ENCODE measurements at places on chromosomes 11 and 22.

GRCh38 chr11:94873916-94874540 is 99.3 kb downstream of the CWC15 start:
- DNase-seq: no peak

DNA sequence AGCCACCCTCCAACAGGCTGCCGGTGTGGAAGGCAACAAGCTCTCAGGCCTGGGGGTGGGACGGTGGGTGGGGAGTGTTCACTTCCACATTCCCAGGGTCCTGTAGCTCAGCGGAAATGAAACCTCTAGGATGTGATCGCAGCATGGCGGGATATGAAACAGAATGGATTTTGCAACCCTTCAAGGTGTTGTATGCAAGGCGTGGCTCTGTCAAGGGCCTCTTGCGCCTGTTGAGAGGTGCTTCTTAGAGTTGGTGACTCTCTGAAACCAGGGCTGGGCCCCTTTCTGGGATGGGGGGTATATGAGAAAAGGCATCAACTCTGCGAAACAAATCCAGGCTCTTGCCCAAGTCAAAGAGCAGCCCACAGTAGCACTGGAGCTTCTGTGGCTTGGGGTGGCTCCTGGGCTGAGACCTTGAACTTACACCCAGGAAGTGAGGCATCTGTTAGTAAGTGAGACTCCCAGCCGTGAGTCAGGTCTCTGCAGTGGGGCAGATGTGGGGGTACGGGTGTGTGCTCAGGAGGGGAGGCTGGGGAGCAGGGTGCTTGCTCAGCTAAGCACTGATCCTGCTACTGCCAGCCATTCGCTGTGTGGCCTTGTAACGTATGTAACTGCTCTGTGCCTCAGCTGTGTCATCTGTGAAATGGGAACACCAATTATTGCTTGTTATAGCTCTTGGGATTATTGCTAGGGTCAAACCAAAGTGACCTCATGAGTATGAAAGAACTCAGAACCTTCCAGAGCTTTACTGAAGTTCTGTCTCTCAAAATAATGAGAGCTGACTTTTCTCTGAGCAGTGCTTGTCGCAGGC is 28.3 kb downstream of the NECTIN1 start:
- no peak for DNase-seq

GRCh38 chr11:22582151-22582410 is 43.5 kb downstream of the FANCF start:
- no peak for DNase-seq

DNA sequence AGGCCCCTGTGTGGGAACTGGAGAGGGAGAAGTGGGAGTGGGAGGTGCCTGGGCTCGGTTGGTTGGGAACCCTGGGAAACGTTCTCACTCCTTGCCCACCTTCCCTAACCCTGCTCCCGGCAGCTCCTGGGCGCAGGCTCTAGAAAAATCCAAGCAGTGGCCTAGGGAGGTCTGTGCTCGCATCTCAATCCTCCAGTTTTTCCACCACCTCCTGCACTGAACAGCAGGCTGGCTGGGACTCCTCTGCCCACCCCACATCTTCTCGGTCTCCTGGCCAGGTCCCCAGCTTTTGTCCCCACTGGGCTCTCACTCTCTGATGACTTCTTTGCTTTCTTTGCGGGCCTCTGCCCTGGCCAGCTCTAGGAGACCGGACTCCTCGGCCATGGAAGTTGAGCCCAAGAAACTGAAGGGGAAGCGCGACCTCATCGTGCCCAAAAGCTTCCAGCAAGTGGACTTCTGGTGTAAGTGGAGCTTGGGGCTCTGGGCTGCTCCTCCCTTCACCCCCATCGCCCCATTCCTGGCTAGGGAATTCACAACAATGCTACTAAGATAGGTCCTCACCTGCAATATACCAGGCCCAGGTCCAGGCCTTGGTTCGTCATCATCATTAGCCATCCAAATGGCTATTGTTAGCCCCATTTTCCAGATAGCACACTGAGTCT is 35.6 kb downstream of the PRDM11 start:
- no peak for DNase-seq

DNA sequence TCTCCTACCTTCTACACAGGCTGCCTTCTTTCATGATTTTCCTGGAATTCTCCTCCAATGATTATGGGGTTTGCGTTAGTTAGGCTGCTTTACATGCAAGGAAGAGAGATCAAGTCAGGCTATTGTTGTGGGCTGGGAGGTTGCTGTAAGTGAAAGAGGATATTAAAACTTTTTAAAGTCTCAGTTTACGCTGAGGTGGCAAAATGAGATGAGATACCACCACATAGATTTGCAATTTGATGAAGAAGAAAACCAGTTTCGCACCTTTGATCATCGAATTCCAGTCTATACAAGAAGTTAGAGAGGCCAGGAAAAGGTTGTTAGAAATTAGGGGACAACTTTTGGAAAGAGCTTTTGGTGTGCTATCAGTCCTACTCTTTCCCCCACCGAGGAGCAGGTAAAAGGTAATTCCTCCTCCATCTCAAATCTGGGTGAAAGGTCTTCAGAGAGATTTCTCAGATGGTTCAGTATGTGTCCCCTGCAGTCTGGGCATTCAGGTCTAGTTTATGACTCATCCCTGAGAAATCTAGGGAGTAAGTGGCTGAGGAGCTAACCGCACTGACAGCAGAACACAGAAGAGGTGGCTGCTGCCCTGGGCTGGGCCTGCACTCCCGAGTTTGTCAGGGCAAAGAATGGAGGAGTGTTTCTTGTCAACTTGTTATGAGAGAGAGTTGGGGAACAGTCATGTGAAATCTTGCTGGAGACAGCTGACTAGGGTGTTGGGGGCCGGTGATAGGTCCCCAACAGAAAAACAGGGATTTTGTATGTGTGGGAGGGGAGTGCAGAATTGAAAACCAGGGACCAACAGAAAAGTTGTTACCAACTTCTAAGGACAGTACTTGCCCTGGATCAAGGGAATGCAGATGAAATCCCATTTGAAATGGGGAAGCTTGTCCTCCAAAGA is 34.7 kb downstream of the CCDC83 start:
- peak; percentile 59 for DNase-seq

DNA sequence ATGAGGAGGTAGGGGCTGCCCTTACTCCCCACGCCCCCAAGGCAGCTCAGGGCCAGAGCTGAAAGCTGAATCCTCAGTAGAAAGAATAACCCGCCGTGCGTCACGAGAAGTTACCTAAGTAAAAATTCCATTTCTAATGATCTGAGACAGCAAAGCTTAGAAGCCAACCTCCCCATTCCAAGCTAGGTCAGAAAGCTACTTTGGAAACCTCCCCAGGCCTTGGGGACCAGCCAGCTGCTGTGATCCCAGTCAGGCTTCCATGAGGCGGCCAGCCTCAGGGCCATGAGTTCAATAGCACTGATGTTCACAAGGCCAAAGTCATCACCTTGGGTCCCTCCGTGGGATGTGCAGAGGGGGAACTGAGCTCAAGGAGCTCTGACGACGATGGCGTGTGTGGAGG is 6.9 kb downstream of the SHISAL1 start:
- no peak for DNase-seq

GRCh38 chr22:31313366-31314147 is 21.3 kb upstream of the PIK3IP1 start:
- DNase-seq: peak; percentile 45

GRCh38 chr11:120563703-120564572 is 52.4 kb downstream of the GRIK4 start:
- no peak for DNase-seq

DNA sequence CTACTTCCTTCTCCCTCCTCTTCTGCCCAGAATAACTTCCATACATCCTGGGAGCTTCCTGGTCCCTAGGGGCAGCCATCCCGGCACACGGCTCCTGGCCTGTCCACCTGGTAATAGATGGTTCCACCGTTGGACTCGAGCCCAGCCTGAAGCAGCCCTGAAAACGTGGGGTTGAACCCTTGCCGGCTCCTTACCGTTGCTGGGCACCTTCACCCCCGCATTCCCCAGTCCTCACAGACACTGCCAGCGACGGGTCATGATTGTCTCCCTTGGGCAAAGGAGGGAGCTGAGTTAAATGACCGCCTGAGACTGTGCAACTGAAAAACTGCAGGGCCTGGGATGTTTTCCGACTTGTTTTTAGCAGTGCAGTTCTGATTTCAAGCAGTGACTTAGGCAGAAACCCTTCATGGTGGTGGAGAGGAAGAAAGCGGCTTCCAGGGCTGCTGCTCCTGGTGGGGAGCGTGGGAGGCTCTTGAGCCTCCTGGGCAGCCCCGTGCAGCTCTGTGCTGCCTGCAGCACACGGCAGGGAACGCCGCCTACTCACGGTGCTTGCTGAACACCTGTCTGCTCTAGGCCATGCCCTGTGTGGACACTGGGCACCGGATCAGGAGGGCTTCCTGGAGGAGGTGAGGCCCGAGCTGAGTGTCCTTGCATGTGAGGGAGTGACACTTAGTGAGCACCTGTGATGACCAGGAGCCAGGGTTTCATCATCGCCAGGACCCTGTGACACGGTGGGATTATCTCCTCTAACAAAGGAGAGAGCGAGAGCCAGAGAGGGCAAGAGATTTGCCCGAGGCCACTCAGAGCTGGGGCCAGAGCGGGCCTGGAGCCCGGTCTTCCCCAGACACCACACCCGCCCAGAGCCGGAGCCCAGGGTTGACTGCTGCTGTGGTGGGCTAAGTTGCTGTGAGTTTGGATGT is 77.4 kb downstream of the FBLN1 start:
- no peak for DNase-seq

DNA sequence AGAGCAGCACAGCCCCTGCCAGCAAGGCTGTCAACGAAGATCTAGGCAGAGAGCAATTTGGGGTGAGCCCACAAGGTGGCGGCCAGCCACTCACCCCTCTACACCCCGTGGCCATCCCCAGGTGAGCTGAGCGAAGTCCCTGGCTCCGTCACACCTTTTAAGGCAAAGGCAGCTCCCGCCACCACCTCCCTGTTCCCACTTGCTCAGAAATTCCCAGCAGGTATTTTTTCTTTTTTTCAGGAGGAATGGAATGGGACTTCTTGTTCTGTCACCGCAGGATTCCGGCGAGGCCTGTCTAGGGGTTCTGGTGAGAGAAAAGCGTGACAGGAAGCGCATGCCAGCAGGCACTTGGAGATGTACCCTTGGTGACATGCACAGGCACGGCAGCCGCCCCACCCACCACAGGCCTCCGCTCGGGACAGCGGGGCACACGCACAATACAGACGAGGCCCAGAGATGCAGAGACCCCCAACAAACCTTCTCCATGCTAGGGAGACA is 10.0 kb downstream of the RPL3 start:
- no peak for DNase-seq

DNA sequence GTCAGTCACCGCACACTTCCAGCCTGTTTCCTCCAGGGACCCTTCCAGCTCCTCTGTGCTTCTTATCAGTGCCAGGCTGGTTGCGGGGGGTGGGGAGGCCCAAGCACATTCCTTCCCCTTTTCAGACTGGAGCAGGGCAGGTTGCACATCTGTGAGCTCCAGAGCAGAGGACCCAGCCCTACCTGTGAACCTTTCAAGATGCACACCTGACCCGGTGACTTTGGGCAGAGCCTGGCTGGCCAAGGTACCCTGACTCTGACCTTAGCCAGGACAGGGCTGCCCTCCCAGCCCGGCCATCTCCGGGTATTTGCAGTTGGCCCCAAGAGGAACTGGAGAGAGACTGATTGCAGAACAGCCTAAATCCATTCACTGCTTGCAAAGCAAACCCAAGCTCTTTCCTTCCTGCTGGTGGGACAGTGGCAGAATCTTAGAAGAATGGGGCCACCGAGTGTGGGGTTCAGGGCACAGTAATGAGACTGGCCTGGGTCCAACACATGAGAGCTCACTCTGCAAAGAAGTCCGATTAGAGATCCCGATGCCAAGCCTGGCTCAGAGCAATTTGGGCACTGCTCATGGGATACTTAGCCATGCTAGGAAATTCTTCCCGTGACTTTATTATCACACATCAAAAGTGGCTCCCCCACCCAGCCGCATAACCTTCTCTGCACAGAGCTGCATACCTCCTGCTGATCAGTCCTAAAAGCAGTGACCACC is 64.7 kb upstream of the CCND1 start:
- no peak for DNase-seq

DNA sequence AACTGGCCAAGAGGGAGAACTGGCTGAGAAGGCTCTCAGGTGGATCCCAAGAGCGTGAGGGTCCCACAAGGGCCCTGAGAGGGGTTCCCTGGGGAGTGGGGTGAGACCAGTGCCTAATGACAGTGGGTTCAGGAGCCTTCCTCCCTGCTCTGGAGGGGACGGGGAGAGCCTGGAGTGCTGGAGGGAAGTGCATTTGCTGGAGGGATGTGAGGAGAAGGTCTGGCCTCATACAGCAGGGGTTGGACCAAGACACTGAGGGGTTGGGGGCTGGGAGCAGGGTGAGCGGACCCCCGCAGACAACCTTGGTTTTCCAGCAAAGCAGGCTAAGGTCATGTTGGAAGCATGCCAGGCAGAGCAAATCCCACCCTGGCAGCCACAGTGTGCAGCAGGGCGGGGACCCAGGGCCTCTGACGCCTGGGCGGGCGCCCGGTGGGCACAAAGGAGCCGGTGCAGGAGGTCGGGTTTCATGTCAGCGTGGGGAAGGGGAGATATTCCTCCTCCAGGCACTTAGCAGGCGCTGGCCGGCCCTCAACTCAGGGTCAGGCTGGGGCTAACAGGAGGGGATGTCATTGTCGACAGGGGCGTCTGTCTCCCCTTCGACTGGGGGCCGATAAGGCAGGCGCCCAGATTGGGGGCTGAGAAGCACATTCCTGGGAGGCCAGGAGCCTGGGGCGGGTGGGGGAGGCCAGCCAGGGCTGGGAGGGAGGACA is 3.1 kb upstream of the DERL3 start:
- DNase-seq: peak; percentile 81

DNA sequence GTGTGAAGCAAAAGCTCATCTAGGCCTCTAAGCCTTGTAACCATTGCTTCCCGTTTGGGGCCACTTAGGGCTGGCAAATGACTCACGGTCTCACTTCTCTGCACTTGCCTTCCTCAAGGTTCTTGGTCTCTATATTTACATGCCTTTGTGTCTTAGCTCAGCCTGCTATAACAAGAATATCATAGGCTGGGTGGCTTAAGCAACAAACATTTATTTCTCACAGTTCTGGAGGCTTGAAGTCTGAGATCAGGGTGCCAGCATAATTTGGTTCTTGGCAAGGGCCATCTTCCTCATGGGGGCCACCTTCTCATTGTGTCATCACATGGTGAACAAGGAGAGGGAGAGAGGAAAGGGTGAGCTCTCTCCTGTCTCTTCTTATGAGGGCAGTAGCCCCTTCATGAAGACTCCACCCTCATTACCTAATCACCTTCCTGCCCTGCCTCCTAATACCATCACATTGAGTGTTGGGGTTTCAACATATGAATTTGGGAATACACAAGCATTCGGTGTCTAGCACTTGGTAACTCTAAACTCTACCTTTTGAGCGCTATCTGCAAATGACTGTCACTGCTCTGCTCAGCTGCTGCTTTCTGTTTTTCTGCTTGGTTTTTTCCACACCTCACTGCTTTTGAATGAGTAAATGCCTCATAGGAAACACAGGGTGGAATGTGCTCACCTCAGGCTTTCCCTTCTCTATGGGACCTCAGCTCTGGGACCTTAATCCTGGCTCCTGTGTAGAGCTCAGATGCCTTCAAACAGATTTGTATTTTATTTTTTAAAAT is 16.2 kb upstream of the ME3 start:
- DNase-seq: no peak

DNA sequence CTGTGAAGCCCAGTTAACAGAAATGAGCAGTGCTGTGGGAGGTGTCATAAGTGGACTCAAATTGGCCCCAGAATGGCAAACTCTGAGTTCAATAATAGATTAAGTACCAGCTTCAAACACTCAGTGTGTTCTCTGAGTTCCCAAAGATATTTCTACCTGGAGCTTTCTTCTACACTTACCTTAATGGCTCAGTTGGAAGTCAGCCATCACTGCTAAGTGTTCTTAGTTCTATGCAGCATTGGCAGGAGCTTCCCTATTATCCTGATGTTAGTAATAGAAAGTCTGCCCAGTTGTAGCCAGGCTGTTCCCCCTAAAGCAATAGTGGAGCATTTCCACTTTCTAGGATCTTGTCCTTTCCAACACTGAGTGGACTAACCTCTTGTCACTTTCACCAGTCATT is 9.7 kb upstream of the PIK3IP1 start:
- DNase-seq: no peak
